Stimulated activated CD8-positive, alpha-beta memory T cell treated with anti-CD3 and anti-CD28 coated beads, Interleukin-2, amount 100 ng/mL, for 1 hour (primary cell): ENCODE measurements at places on chromosomes 6 and 20.

GRCh38 chr20:40960521-40960956, 68.1 kb upstream of the TOP1 start:
- DNase-seq = no peak

- DNase-seq = no peak
Measured at GRCh38 chr6:158033751-158034702, 52.4 kb downstream of the SYNJ2 start.

GRCh38 chr6:108119769-108120141, 45.2 kb upstream of the OSTM1 start:
- DNase-seq = no peak

GRCh38 chr6:135085700-135086413, 31.2 kb upstream of the HBS1L start:
- no peak for DNase-seq

- no peak for DNase-seq
Measured at GRCh38 chr6:47047479-47048407, 5.6 kb upstream of the ADGRF1 start.

- no peak for DNase-seq
Measured at GRCh38 chr20:59735486-59735885, 131.1 kb downstream of the PHACTR3 start.
